CD4-positive, alpha-beta T cell (primary cell): ENCODE measurements at places on chromosomes 12 and 14.

DNA sequence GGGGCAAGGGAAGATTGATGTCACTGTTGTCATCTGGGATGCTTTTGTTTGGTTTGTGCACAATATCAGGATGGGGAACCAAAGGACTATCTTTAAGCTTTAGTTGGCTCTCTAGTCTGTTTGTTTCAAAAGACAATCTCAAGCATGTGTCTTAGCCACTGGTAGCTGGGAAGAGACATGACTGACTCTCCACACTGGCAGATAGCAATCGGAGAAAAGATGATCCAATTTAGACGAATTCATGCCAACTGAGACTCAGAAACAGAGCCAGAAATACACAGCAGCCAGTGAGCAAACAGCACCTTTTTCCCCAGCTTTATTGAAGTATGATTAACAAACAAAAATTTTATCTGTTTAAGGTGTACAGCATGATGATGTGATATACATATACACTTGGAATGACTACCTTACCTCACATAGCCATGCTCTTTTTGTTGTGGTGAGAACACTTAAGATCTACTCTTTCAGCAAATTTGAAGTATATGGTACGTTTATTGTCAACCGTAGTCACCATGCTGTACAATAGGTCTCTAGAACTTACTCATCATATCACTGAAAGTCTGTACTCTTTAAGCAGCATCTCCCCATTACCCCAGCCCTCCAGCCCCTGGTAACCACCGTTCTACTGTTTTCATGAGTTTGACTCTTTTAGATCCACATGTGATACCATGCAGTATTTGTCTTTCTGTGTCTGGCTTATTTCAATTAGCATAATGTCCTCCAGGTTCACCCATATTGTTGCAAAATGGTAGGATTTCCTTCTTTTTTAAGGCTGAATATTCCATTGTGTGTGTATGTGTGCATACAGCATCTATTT, 50.6 kb downstream of the DUSP16 start:
- DNase-seq: no peak

- no peak for DNase-seq
These were observed 2.2 kb upstream of the ZFP36L1 start for GRCh38 chr14:68794851-68795596.

DNA sequence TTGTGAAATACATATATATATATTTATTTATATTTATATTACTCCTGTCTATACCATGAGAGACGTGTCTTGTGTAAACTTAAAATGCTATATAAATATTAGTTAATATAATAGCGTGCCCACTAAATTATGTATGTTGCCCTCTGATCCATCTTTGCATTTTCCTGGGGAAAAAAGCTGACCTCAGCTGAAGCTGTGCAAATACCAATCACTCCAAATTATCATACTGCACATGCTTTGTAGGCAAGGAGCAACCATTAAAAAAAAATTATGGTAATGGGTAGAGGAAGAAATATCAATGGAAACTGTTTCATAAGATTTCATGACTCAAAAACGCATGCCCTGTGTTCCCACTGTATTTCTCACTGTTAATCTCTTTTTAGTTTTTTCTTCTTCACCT, 179.8 kb downstream of the ANO4 start:
- no peak for DNase-seq

DNA sequence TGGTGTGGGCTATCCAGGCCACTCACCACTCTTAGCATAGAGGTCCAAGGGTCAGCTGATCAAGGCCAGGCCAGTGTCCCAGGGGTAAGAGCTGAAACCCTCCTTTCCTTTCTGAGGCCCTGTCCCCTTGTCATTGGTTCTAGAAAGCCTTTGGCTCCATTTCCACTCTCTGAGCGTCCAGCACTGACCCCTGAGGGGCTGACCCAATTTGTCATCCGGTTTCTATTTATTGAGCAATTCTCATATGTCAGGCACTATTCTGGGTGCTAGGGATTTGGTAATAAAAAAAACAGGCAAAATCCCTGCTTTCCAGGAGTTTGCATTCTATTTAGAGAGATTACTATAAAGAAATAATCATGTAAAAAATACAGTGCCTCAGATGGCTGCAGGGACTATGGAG, 3.4 kb downstream of the KRT77 start:
- DNase-seq: no peak

DNA sequence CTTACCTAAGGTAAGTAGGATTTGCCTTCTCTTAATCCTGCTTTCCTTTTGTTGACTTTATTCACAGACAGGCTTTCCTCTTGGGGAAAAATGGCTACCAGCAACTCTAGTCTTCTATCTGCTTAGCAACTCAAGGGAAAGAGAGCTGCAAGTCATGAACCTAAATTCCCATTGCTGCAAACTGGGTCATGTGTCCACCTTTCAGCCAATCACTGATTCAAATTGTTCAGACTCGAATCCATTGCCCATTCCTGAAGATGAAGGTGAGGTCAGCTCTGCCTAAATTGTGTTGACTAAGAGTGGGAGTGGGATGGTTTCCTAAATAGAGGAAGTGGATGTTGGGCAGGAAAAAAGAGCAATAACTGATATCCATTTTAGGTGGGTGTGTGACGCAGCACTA, 7.7 kb downstream of the FBXW8 start:
- no peak for DNase-seq

- no peak for DNase-seq
These were observed 223.4 kb downstream of the PCNX1 start for GRCh38 chr14:71130491-71131179.

DNA sequence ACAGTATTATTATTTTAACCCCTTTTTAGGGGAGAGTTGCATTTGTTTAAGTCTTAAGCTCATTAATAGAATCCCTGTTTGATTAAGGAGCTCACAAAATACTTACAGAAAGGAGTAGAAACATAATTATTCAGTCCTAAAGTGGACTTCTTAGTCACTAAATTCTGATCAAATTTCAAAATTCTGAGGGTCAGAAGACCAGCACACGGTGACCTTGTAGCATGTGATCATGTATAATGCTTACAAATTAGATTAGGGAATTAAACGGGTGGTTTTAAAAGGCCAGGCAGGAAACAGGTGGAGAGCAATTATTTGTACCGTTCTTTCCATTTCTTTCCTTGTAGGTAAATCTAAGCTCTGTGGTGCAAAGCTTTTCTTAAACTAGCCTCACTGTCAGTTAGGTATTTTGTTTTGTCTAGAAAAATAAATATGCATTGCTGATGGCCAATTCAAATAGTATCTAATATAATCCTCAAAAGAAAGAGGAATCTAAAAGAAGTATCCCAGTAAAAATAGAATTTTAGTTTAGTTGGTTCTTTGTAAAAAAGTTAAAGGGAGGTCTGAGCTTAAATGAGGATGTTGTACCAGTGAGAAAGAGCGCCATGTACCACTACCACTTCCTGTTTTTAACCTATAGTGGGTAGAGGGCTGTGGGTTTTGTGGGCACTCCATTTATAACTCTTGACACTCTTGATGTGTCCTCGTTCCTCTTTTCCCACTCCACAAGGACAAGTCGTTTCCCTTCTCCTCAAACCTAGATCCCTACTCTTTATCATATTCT, 51.1 kb downstream of the SLC38A1 start:
- peak; percentile 54 for DNase-seq

DNA sequence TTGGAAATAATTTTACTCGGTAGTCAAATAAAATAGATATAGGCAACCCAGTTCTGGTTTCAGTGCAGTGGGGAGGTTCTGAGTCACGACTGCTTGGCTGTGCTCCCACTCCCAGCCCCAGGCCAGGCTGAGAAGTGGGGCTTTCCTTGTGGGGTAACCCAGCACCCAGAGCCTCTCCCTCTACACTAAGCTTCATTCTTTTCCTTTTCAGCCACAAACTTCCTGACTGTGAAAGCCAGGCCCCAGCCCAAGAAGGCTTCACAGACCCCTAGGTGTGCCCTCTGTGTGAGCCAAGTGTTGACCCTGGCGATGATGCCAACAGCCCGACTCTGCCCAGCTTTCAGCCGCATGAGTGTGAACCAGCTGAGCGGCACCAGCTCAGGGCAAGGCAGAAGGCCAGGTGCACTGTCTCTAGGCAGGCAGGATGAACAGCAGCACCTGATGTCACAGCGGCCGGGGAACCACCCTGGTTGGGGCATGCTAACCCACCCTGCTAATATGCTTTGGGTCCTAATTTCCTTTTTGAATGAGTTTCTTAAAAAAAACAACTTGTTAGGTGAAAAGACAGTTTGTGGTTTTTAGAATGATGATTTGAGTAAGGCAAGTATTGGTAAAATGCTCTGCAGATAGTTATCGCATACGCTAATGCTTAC, 42.2 kb upstream of the ATP23 start:
- peak; percentile 64 for DNase-seq

DNA sequence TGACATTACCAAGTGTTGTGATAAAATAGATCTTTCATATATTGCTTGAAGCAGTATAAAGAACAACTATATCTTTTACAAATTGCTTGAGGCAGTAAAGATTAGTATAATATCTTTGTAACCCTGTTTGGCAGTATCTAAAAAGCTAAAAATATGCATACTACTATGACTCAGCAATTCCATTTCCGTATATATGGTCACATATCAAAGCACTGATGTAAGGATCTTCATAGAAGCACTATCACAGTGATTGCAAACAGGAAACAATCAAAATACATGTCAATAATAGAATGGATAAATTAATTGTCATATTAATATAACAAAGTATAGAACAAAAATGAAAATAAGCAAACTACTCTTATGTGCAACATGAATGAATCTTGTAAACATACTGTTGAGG, 158.4 kb upstream of the IGF1 start:
- DNase-seq: no peak

- DNase-seq: peak; percentile 49
These were observed 18.8 kb downstream of the SOCS2 start for GRCh38 chr12:93591137-93591868.

DNA sequence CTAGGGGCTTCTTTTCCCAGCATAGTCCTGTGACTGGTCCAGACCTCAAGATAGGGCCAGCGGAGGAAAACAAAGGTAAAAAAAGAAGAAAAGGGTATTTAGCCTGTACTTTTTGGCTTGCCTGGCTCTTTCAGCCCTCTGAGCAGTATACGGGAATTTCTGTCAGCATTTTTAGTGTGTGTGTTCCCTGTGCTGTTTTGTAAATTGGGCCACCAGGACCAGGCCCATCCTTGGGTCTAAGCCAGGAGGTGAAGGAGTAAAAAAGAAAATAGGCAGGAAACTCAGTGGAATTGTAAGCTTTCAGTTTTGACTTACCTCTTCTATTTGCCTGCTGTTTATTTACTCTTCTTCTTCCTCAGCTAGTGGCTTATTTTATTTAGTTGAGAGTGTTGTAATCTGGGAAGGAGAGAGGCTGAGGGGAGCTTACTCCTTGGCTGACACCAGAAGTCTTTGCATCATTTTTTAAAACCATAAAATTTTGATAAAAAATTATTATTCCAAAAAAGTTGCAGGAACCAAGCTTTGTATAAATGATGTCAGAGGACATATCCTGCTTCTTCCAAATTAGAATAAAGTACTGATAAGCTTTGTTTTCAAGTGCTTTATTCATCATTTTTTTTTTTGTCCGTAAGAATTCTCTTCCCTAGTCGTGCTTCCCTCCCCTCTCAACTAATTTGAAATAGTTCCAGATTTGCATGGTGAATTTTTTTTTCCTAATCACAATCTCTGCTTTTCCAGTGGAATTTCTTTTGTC, 63.7 kb downstream of the DIP2B start:
- no peak for DNase-seq

DNA sequence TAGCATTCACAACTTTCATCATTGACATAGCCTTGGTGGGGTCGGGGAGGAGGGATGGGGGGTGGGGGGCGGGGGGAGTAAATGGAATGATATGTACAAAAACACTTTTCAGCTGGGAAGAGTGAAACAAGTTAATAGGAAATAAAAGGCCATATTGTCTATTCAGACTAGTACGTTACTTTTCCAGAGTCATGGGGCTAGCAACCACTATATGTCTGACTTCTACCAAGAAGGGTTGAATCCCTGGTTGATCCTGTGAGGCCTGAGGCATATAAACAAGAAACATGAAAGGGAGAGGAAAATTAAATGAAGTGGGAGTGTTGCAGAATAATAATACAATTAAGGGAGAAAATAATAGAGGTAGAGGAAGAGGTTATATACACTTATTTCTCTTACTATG, 225.5 kb downstream of the ERC1 start:
- no peak for DNase-seq

GRCh38 chr12:76586764-76587395, 27.3 kb upstream of the OSBPL8 start:
- DNase-seq: peak; percentile 4

DNA sequence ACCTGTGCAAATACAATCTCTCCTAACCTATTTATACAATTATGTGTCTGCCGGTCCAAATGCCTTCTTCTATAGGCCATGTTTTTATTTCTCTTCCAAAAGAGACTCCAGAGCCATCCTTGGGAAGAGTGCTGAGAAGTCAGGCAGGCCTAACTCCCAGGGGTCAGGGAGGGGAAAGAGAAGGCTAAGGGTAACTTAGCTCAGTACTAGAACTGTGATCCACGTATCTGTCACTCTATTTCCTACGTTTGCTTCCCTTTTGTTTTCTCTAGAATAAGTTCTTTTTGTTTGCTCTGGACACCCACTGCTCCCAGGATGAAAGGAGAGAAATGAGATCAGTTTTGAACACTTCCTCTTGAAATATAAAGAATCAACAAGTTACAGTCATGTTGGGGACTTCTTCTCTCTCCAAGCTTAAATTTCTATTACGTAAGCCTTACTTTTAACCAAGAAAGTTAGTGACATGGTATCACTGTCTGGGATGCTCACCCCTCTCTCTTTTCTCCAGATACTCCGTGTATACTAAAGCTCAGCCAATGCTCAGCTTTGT, 79.2 kb downstream of the DAD1 start:
- DNase-seq: no peak

GRCh38 chr12:122137681-122138080, 36.3 kb downstream of the IL31 start:
- no peak for DNase-seq

- DNase-seq: no peak
These were observed 12.1 kb downstream of the VASH1 start for GRCh38 chr14:76773188-76773885.

DNA sequence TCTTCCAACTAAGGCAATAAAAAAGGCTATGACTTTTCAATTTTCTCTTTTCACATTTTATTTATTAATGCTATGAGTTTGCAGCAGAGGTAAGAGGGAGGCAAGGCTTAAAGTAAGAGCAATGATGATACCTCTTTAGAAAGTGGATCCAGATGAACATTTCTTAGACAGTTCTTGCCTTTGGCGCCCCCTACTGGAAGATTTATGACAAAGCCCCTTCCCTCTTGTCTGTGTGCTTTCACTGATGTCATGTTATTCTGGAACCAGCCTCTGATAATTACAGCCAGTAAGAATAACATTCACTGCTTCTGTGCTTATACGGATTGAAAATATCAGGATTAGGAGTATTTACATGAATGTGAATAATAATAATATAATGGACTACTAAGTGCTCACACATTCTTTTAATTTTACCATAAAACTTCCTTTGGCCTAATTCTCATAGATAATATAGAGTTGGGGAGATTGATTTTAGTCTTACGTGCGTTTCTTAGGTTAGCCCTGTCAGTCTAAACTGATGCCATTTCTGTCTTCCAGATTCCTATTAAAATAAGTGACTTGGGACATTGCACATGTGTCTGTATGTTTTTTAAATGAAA, 1929.9 kb upstream of the SEL1L start:
- no peak for DNase-seq

DNA sequence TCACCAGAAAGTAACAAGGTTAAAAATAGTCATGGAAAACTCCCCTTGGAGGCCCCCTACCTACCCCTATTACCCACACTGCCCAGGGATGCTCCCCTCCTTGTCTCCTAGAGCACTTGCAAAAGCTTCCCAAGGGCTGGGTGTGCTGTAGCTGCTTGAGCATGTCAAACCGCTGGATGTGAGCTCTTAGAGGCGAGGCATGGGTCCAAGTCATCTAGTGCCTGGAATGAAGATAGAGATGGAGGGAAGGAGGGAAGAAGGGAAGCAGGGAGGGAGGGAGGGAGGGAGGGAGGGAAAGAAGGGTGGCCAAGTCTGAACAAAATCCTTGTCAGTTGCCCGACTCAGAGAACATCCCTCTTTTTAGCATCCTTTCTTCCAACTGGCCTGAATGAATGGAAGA, 43.1 kb downstream of the LTBP2 start:
- DNase-seq: no peak
